ENCODE measurements at places on chromosomes 7 and 10.

DNA sequence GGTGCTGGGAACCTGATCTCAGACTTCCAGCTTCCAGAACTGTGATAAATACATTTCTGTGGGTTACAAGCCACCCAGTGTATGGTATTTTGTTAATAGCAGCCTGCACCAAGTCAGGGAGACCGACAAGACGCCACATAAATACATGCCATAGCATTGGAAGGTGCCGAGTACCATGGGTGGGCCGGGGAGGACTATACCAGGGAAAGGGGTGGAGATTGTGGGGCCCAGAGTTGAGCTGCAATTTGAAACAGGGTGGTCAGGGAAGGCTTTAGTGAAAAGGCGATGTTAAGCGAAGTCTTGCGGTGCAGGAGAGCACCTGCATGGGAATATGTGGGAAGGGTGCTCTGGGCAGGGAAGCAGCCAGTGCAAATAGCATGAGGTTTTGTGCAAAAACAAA lies 88.9 kb upstream of the LRRC4 start:
- no peak for DNase-seq

DNA sequence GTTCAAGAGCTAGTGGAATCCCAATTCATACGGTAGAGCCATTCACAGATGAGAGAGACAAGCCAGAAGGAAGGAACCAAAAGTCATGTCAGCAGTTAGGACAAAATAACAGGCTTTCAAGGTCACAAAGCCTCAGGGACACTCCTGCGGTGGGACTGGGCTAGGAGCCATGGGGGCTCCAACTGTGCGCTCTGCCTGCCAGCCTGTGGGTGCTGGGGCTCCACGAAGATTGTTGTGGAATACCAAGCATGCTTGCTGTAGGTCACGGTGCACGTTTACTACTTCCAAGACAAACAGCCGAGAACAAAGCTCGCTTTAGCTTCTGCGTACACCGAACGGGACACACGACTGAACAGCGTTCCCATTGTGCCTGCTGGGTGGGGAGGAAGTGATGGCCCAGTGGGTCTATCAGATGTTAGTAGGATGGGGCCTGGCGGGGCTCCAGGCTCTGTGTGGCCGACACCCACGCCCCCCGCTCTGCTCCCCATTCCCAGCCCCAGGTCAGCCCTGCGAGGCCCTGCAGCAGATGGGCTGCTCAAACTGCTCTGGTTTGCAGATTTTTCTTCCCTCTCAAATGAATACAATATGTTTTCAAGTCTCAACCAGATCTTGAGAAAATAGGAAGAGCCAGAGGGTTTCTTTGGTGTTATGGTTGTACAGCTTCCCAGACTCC lies 158.9 kb downstream of the EGFR start:
- DNase-seq = no peak

DNA sequence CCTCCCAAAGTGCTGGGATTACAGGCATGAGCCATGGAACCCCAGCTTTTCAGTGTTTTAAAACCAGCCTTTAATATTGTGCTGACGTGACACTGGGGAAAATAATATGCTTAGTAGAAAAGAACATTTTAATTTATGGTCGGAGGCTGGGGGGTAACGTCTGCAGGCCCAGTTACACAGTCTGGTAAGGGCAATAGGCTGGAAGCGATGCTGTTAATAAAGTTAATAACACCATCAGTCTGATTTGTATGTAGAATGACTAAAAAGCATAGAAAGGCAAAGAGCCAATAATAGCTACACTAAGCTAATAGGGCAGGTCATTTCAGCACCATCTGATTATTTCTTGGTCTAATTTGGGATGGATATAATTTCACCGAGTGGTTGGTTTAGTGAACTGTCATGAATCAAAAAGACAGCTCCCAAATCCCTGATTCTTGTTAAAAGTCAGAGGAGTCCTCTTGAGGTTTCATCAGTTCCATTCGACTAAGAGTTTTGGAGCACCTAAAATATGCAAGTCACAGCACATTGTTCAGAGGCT lies 192.9 kb downstream of the CAMK1D start:
- DNase-seq = no peak

DNA sequence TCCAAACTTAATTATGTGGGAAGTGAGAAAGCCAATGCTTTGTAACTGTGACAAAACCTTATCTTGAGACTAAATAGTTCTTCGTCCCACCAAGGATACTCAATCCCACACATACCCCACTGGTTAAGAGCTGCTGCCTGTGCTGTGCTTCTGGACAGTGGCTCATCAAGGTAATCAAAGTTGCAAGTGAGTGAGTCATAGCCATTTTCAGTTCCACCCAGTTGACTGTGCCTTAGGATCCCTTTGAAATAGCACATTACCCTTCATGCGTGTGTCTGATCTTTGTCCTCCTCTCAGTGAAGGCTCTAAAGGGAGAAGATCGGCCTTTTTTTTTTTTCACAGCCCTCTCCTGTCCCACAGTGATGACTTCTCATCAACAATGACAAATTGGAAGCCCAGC lies 706.0 kb upstream of the AUTS2 start:
- no peak for DNase-seq

GRCh38 chr10:129131457-129132132 lies 335.4 kb upstream of the MGMT start:
- DNase-seq = no peak

GRCh38 chr7:38147005-38147404 lies 31.0 kb upstream of the STARD3NL start:
- no peak for DNase-seq

GRCh38 chr7:82700741-82701140 lies 257.2 kb upstream of the CACNA2D1 start:
- no peak for DNase-seq

- DNase-seq = no peak
Observed at GRCh38 chr7:138125598-138126111, 49.4 kb downstream of the AKR1D1 start.

DNA sequence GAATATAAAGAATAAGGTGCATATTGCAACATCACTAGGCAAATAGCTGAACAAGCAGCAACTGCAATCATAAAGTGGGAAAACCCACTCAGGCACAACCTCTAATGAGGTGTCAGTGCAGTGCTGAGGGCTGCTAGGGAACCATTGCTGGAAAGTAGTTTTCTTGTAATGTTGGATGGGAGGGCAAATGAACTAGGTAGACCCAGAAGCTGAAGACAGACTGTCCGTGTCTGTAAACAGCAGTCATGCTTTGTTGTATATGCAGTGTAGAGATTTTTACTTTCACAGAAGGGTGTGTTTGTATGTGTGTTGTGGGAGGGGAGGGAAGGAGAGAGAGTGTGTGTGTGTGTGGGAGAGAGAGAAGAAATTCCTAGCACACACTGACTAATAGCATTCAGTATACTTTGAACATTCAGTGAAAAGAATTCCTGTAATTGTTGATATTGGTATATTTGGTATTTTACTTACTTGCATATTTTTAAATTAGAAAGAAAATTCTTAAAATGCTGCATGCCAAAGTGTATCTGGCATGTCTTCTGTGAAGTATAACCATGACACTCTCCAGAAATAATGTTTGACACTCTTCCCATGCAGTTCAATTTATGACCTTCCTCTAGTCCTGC lies 28.8 kb downstream of the ITGB8 start:
- no peak for DNase-seq

All from CD4-positive, CD25-positive, alpha-beta regulatory T cell (primary cell).